Naive thymus-derived CD8-positive, alpha-beta T cell (primary cell): ENCODE measurements at places on chromosomes 4 and X. TPM values are rescaled to one million over a fixed set of nuclear protein-coding genes. Genes with fewer than 3 reads are reported as not detected.

Gene HELT
- not detected for polyA plus RNA-seq

Gene KLHL15
- polyA plus RNA-seq = 1.8 TPM

Gene GLOD5
- polyA plus RNA-seq = not detected

Gene GAGE12D
- polyA plus RNA-seq = not detected

Gene ALB
- not detected for polyA plus RNA-seq

Gene RIPPLY1
- not detected for polyA plus RNA-seq

Gene WNK3
- polyA plus RNA-seq = 0.46 TPM

Gene HTN3
- polyA plus RNA-seq = not detected

Gene NALF2
- not detected for polyA plus RNA-seq

Gene SYNPO2
- polyA plus RNA-seq = 0.31 TPM

Gene SHOX
- polyA plus RNA-seq = not detected

Gene GABRB1
- polyA plus RNA-seq = not detected

Gene OTUD4
- 17.9 TPM for polyA plus RNA-seq

Gene WFS1
- 5.4 TPM for polyA plus RNA-seq

Gene WAS
- polyA plus RNA-seq = 25.1 TPM

Gene SPON2
- polyA plus RNA-seq = 8.5 TPM

Gene CLIC2
- polyA plus RNA-seq = 0.21 TPM

Gene IL21
- not detected for polyA plus RNA-seq

Gene MYL5
- 3.1 TPM for polyA plus RNA-seq

Gene MAGEA1
- not detected for polyA plus RNA-seq

Gene HSD17B13
- polyA plus RNA-seq = not detected

Gene TCEAL7
- polyA plus RNA-seq = not detected

Gene PAGE2B
- not detected for polyA plus RNA-seq

Gene SH3TC1
- polyA plus RNA-seq = 3.7 TPM

Gene FAT1
- not detected for polyA plus RNA-seq

Gene S100P
- not detected for polyA plus RNA-seq
